ENCODE measurements at places on chromosomes 5 and 9. TPM values are rescaled to one million over a fixed set of nuclear protein-coding genes. Genes with fewer than 3 reads are reported as not detected.

GRCh38 chr5:124080256-124080655, 568.3 kb downstream of the CSNK1G3 start:
- no peaks in the 10 kb centered on the region for H3K36me3 ChIP-seq
- no peaks in the 10 kb centered on the region for H3K4me1 ChIP-seq
- no peak for DNase-seq
- H3K27me3 ChIP-seq, result no peaks in the 10 kb centered on the region
- no peak overlapping the region for H3K4me3 ChIP-seq

The MEF2C gene
- 1.4 TPM for total RNA-seq

GRCh38 chr9:68775003-68775730, 70.1 kb downstream of the PIP5K1B start:
- H3K27me3 ChIP-seq, result no peaks in the 10 kb centered on the region
- H3K36me3 ChIP-seq, result no peaks in the 10 kb centered on the region
- 0 out of 2 replicates have a peak, but pooled peaks cover 2% of the 10 kb centered on the region for H3K4me1 ChIP-seq
- H3K27ac ChIP-seq, result no peak overlapping the region
- no peak for DNase-seq
- no peak overlapping the region for H3K4me3 ChIP-seq

DNA sequence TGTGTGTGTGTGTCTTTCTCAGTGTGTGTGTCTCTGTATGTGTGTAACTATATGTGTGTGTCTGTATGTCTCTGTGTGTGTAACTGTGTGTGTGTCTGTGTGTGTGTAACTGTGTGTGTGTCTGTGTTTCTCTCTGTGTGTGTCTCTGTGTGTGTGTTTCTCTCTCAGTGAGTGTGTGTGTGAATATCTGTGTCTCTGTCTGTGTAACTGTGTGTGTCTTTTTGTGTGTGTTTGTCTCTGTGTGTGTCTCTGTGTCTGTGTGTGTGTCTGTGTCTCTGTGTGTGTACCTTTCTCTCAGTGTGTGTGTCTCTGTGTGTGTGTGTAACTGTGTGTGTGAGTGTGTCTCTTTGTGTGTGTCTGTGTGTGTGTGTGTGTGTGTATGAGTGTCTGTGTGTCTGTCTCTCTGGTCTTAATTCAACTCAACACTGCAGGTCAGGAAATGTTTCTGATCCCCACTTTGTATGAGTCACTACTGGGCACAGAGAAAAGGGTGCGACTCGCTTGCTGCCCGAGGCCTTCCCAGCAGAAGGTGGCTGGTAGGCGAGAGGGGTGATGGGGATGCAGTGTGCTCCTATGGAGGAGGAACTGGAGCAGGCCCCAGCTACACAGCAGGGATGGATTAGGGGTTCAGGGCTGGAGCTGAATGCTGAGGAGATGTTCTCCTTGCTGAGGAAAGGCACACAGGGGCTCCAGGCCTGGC, 52.1 kb downstream of the NSG2 start:
- no peaks in the 10 kb centered on the region for H3K27me3 ChIP-seq
- H3K4me1 ChIP-seq, result no peaks in the 10 kb centered on the region
- H3K36me3 ChIP-seq, result no peaks in the 10 kb centered on the region
- no peak overlapping the region for H3K4me3 ChIP-seq

- no peaks in the 10 kb centered on the region for H3K27me3 ChIP-seq
- H3K36me3 ChIP-seq, result no peaks in the 10 kb centered on the region
- H3K27ac ChIP-seq, result no peak overlapping the region
- H3K4me1 ChIP-seq, result no peaks in the 10 kb centered on the region
- DNase-seq, result no peak
These were observed 76.8 kb upstream of the PCSK1 start for GRCh38 chr5:96509721-96510350.

The NPR3 gene
- not detected for total RNA-seq

DNA sequence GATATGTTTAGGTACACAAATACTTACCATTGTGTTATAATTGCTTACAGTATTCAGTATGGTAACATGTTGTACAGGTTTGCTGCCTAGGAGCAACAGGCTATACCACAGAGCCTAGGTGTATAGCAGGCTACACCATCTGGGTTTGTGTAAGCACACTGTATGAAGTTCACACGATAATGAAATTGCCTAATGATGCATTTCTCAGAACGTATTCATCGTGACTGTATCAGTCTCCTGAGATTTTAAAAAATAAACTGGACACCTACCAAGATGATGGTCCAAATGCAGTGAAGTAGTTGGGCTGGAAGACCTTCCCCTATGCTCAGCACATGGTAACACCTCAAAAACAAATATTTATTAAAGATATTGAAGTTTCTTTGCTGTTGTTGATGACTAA, 103.3 kb upstream of the NFIB start:
- no peak overlapping the region for H3K27ac ChIP-seq
- no peaks in the 10 kb centered on the region for H3K36me3 ChIP-seq
- peaks cover 6% of the 10 kb centered on the region for H3K4me1 ChIP-seq
- no peaks in the 10 kb centered on the region for H3K27me3 ChIP-seq

DNA sequence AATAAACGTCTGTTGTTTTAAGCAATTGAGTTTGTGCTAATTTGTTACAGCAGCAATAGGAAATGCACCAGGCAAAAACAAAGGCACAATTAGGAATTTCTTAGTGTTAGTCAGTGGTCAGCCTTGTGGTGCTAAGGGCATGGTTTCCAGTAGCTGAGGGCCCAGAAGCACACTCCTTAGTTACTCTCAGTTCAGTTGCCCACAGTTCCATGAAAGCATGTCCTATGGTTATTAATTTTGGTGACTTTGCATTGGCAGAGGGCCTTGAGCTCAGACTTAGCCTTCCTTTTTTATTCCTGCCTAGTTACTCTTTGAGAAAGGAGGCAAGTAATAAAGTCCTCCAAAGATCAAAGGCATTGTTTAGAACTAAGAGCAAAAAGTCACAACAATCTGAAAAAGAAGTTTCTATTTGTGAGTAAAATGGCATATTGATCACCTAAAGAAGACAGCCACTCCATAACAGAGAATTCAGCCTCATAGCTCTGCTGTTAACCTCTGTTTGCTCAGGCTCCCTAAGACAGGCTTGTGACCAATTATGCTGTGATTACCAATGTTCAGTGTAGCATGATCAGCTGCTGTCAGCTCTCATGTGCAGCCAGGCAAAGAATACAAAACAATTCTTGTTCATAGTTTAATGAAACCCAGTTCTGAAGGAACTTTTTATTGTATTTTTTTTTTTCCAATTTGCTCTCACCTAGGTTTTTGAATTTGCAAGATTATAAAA, 57.0 kb upstream of the MROH2B start:
- no peak overlapping the region for H3K4me3 ChIP-seq
- no peak for DNase-seq
- no peaks in the 10 kb centered on the region for H3K36me3 ChIP-seq

DNA sequence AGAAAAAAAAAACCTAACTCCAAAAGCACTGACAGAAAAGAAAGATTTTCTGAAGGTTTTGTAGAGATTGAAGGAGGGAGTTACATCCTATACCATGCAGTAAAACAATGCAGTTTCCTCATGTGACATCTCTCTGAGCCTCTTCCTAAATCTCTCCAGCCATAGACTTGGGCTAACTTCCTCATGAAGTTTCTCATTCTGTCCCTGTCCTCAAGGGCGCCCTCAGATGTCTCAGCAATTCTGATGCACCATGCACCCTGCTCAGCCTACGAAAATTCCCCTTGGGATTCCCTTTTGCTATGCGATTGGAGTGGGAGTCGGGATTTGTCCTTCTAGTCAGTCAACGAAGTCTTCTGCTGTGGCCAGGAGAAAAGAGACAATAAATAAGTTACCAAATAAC, 68.9 kb downstream of the FAT2 start:
- no peaks in the 10 kb centered on the region for H3K36me3 ChIP-seq
- no peak for DNase-seq
- no peak overlapping the region for H3K27ac ChIP-seq

The SPINK1 gene
- 0.48 TPM for total RNA-seq

GRCh38 chr5:115718927-115719326, 93.1 kb upstream of the TMED7 start:
- DNase-seq, result no peak
- H3K4me3 ChIP-seq, result no peak overlapping the region
- H3K36me3 ChIP-seq, result no peaks in the 10 kb centered on the region
- no peaks in the 10 kb centered on the region for H3K4me1 ChIP-seq

The SHOC1 gene
- not detected for total RNA-seq

The CYLC2 gene
- total RNA-seq, result not detected

DNA sequence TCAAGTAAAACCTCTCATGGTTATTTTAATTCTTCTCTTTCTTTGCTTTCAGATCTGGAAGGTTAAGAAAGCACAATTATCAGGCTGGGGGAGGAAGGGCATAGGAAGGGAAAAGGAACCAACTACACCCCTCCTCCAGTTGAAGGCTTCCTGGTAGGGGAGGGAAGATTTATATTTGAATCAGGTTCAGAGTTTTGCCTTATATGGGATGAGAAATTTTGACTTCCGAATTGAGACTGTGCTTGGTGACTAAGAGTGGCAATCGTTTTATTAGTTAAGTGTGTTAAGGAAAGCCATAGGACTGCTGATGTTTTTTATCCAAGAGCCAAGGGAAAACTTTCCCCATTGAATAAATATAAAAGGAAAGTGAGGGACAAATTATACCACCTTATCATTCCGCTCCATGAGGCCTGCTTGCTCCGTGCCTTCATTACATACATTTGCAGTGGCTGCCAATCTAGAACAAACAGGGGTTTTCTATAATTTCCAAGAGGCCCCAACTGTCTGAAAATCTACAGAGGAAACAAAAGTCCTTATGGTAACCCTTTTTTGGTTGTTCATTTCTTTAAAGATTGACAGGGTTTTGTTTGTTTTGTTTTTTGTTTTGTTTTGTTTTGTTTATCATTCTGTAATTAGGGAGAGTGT, 115.7 kb upstream of the EPB41L4A start:
- H3K36me3 ChIP-seq, result no peaks in the 10 kb centered on the region
- no peak overlapping the region for H3K4me3 ChIP-seq
- DNase-seq, result no peak
- no peaks in the 10 kb centered on the region for H3K27me3 ChIP-seq

DNA sequence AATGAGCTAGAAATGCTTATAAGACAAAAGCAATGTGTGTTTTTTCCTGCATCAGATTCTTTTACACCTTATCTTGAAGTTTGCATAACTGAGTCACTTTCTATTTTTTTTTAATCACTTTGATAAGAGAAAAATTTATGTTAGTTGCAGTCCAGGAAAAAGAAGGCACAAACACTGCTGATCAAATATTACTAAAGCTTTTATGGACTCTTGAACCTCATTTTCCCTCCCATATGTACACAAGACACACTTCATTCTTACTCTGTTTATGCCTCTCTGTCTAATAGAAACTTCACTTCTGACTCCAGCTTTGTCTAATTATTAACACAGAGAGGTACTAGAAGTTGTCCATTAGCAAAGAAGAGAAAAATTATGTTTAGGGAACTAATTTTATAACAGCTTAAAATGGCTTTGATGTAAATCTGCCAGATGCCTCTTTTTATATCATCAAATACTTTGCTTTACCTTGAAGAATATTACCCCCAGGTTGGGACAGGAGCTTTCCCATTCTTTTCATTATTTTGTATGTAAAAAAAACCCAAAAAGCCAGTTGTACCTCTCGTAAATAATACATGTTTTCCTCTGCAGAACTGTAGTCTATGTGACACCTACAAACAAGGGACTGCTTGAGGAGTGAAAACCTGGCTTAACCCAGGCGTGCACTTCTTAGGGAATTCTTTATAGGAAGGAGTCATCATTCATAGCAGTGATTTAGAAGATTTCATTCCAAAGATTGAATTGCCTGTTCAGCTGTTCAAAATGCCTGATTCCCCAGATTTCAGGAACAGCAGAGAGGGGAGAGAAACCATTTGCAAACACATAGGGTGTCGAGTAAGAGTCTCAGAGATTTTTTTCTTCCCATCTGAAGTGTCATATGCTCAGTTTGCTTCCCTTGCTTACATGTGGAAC, 72.6 kb downstream of the DAPK1 start:
- no peak for DNase-seq

- H3K4me3 ChIP-seq, result no peak overlapping the region
- H3K27ac ChIP-seq, result no peak overlapping the region
- 0 out of 2 replicates have a peak, but pooled peaks cover 2% of the 10 kb centered on the region for H3K36me3 ChIP-seq
- H3K4me1 ChIP-seq, result peaks cover 3% of the 10 kb centered on the region
These were observed 34.1 kb downstream of the ECPAS start for GRCh38 chr9:111450124-111450523.

GRCh38 chr9:133066181-133066983, 4.6 kb downstream of the CEL start:
- H3K27me3 ChIP-seq, result no peaks in the 10 kb centered on the region
- H3K4me3 ChIP-seq, result no peak overlapping the region
- DNase-seq, result no peak
- no peaks in the 10 kb centered on the region for H3K4me1 ChIP-seq
- H3K36me3 ChIP-seq, result no peaks in the 10 kb centered on the region
- no peak overlapping the region for H3K27ac ChIP-seq

DNA sequence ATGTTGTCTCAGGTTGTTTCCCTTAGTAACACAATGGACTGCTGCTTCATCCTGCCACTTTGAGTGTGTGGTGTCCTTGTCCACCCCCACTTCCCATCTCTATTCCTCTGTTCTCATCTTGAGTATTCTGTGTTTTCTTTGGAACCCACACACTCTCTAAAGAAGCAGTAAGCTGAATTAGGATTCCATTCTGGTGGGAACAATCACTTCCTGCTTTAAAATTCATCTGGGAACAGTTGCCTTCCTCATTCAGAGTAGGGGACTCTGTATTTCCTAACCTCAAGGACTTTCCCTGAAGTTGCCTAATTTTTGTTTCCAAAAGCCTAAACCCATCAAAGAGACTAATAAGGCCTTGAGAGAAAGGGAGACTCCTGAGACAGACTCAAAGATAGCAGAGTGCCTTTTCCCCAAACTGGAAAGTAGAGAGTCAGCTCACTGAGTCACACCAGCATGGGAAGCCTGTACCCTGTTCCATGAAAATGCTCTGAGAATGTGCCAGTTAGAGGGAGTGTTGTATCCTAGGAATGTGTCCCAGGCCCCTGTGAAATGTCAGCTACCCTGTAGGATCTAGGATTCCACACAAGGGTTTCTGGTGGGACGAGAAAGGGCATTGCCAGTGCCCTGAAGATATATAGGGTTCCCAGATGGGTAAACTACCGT, 63.6 kb downstream of the CCDC192 start:
- no peak for DNase-seq
- H3K27me3 ChIP-seq, result no peaks in the 10 kb centered on the region
- H3K4me3 ChIP-seq, result no peak overlapping the region
- no peaks in the 10 kb centered on the region for H3K36me3 ChIP-seq

GRCh38 chr9:109168170-109168569, 1.1 kb upstream of the FRRS1L start:
- DNase-seq, result no peak
- no peaks in the 10 kb centered on the region for H3K4me1 ChIP-seq
- no peak overlapping the region for H3K27ac ChIP-seq
- no peaks in the 10 kb centered on the region for H3K36me3 ChIP-seq
- H3K4me3 ChIP-seq, result no peak overlapping the region

GRCh38 chr5:30156156-30156555, 1037.3 kb upstream of the CDH6 start:
- H3K27me3 ChIP-seq, result no peaks in the 10 kb centered on the region
- DNase-seq, result no peak
- no peaks in the 10 kb centered on the region for H3K4me1 ChIP-seq

GRCh38 chr5:88813805-88814575, 69.0 kb downstream of the MEF2C start:
- no peaks in the 10 kb centered on the region for H3K4me1 ChIP-seq
- no peak for DNase-seq
- H3K27me3 ChIP-seq, result no peaks in the 10 kb centered on the region
- H3K36me3 ChIP-seq, result no peaks in the 10 kb centered on the region

The SAXO1 gene
- not detected for total RNA-seq

- H3K36me3 ChIP-seq, result no peaks in the 10 kb centered on the region
- H3K27me3 ChIP-seq, result no peaks in the 10 kb centered on the region
- DNase-seq, result no peak
- H3K4me3 ChIP-seq, result no peak overlapping the region
These were observed 198.4 kb downstream of the NSG2 start for GRCh38 chr5:174243904-174244303.

Data from H1 (cell line).